Cardiac fibroblast (primary cell): ENCODE measurements at places on chromosomes 7 and 10.
A peak's percentile ranks its signal among the peaks of the same experiment; 100 is the strongest.

- DNase-seq: no peak
Observed at GRCh38 chr10:123527151-123527550, 139.0 kb upstream of the GPR26 start.

DNA sequence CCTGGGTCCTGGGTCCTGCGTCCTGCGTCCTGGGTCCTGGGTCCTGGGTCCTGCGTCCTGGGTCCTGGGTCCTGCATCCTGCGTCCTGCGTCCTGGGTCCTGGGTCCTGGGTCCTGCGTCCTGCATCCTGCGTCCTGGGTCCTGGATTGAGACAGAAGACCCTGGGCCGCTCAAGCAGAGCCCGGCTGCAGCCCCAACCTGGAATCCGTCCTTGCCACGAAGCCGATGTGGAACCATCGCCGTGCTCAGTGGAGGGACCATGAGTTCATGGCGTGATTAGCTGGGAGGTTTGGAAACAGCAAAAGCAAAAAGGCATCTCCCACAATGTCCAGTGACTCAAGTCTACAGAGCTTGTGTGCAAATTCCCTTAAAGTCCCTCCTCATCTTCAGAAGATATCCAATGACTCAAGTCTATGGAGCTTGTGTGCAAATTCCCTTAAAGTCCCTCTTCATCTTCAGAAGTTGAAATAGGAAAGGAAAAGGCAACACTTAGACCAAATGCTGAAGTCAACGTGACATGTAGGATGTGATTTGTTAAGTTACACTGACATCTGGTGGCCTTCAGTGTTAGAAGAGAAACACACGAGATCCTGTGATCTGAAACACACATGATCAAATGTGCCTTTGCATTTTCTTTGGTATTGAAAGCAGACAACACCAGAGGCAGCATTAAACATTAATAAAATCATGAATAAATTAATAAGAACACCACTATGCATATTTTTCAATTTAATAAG lies 179.9 kb downstream of the PTPRN2 start:
- DNase-seq: peak; percentile 55

DNA sequence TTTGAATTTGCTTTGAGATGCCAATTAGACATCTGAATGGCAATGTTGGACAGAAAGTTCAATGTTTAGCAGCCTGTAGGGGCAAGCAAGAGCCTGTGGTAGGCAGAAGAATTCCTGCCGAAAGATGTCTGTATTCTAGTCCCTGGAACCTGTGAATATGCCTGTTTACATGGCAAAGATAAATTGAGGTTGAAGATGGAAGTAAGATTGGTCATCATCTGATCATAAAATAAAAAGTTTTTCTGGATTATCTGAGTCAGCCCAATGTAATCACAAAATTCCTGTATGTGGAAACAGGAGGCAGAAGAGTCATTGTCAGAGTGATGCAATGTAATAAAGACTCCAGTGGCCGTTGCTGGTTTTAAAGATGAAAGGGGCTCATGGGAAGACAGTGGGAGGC lies 430.5 kb downstream of the MDFIC start:
- peak; percentile 31 for DNase-seq

GRCh38 chr10:89362929-89363328 lies 14.9 kb upstream of the IFIT1B start:
- DNase-seq: no peak

DNA sequence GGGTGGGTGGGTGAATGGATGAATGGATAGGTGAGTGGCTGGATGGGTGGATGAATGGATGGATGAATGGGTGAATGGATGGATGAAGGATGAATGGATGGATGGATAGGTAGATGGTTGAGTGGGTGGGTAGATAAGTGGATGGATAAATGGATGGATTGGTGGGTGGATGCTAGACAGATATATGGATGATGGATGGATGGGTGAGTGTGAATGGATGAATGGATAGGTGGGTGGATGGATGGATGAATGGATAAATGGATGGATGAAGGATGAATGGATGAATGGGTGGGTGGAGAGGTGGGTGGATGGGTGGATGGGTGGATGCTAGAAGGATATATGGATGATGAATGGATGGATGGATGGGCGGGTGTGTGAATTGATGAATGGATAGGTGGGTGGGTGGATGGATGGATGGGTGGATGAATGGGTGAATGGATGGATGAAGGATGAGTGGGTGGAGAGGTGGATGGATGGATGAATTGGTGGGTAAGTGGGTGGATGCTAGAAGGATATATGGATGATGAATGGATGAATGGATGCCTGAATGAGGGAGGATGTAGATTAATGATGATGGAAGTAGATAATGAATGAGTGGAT lies 20.4 kb downstream of the ELFN1 start:
- no peak for DNase-seq

DNA sequence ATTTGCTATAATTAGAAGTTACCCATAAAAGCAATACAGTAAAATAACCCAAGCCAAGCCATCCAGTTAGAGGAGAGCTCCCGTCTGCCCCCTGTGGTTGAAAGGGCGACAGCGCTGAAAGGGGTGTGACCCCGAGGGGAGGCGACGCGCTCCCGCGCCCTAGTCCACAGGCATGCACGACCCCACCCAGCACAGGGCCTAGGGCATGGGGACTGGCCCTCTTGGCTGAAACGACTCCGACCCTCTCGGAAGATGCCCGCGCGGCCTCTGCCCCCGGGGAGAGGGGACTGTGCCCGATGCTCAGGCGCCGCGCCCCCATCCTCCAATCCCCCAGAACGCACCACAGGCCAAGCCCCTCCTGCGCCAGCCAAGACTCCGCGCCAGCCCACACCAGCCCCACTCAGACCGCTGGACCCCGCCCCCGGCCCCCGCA lies 64.0 kb downstream of the CSGALNACT2 start:
- DNase-seq: peak; percentile 26

GRCh38 chr10:24897326-24897926 lies 55.0 kb downstream of the PRTFDC1 start:
- peak; percentile 66 for DNase-seq

- DNase-seq: peak; percentile 62
Observed at GRCh38 chr7:46993396-46993795, 588.5 kb downstream of the TNS3 start.

DNA sequence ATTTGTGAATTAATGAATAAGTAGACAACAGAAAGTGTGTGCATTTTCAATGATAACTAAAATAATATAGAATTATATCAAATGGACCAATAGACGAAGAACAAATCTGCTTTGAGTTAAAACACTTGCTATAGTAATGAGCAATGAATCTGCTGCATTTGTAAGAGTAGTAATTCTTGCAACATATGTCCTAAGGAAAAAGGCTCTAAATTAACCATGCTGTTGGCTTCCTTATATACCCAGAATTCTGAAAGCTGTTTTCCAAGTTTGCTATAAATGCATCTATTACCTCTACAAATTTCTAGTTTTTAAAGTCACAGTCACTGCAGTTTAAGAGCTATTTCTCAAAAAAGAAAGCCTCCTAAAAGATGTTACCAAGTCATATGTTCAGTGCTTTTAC lies 20.5 kb upstream of the ANLN start:
- DNase-seq: no peak

- no peak for DNase-seq
Observed at GRCh38 chr7:79570903-79571302, 117.4 kb upstream of the MAGI2 start.

DNA sequence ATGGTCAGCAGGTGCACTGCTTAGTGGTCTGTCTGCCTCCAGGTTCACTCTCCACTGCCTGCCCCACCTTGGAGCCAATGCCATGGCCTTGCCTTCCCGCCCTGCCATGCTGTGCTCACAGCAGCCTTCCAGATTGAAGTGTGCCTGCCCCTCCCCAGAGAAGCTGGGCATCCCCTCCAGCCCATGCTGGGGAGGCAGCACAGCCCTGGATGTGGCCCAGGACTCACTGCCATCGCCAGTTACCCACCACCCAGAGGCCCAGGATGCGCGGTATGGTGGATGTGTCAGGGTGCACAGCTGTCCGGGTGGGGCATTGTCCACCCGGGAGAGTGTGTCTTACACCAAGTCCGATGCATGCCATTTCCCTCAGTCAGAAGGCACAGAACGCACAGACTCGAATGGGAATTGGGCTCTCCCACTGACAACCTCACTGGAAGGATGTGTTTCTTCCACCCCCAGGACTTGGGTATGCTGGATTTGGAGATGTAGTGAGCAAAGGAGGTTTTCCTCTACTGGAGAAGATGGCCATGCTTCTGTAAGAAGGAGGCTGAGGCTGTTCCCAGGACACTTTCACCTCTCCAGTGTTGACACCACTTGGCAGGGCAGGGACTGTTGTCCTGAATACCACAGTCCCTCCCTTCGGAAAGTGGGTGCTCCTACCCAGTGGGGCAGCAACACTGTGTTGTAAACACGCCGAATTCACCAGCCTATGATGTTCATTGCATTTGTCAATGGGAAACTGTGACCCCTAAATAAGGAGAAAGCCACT lies 122.0 kb downstream of the ADARB2 start:
- DNase-seq: no peak

DNA sequence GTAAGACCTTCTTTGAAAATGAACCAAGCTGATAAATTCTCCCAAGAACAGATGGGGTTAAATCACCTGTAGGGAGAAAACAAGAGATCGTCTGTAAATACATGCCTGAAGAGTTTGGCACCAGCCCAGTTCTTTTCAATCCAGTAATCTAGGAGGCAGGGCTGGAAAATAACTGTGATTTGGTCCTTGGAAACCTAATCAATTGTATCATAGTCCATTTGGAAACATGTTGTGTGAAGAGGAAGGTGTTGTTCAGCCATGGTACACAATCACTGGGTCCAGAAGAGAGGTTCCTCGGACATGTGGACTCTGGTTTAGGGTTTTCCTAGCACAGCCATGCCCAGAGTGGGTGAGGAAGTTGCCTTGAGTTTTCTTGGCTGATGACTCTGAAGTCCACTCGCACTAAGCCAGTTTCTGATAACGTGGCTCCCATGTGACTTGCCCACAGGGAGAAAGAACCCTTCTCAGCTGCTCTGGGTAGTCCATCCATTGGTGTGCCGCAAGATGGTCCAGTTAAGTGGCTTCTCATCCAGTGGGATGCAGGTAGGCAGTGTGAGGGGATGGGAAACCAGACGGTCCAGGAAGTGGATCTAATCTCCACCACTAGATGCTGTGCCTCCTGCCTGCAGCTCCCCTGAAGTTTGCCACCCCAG lies 5.1 kb downstream of the BLNK start:
- DNase-seq: no peak
